Fibroblast of pulmonary artery (primary cell): ENCODE measurements at places on chromosomes 4 and X.
A peak's percentile ranks its signal among the peaks of the same experiment; 100 is the strongest.

DNA sequence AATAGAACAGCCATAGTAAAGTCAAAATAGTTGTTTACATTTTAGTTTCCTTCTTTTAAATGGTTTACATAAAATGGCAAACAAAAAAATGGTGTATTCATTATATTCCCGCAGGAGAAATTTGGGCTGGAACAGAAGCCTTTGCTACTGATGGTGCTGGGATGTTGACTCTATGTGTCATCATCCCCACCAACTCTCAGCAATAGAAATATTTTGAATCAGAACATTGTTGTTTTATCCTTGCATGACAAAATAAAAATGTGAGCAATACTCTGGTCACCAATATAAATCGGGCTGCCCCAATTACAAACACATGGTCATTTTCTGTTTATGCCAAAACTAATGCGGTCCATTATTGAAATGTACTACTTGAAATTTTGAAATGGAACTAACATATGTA is 1131.6 kb upstream of the PCDH7 start:
- no peak for DNase-seq

DNA sequence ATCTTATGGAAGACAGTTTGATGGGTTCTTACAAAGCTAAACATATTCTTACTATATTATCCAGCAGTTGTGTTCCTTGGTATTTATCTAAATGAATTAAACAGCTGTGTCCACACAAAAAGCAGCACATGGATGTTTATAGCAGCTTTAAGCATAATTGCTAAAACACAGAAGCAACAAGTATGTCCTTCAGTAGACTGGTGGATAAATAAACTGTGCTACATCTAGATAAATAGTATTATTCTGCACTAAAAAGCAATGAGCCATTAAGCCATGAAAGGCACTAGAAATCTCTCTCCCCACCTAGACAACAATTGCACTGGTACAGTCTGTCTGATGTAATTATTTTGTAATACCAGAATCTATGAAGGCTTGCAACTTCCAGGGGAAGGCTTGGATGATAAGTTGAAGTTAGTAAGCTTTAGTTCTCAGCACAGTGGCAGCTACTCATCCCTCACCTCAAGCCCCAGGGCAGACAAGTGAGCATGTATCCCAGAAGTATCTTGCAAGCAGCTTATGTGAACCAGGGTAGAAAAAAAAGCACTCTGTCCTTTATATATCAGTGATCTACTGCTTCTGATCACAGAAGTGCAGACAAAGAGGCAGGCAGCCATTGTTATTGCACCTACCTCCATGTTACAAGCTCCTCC is 36.9 kb downstream of the WDR17 start:
- DNase-seq = no peak

GRCh38 chrX:10121787-10122186 is 35.0 kb upstream of the CLCN4 start:
- no peak for DNase-seq

- peak; percentile 60 for DNase-seq
These were observed 12.7 kb downstream of the GUCY1A1 start for GRCh38 chr4:155679343-155679742.

GRCh38 chr4:74838746-74839370 is 44.5 kb upstream of the BTC start:
- peak; percentile 85 for DNase-seq

- DNase-seq = no peak
These were observed 85.3 kb downstream of the RTL5 start for GRCh38 chrX:72046447-72046846.

GRCh38 chr4:44487341-44487740 is 38.7 kb upstream of the KCTD8 start:
- peak; percentile 25 for DNase-seq

DNA sequence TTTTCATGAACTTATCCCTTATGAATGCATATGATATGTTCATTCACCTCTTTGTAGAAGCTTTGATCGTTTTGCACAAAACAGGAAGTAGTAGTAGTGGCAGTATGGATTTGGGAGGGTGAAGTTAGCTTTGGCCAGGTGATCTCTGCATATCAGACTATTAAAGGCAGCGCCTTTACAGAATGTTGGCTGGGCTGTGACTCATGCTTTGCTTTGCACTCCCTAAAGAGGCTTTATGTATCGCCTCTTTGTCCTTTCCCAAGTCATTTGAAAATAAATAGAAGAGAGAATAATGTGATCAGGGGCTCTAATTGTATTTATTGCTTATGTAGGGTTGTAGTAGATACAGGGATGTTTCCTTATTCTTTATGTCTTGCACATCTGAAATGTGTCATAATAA is 50.4 kb downstream of the SHROOM3 start:
- peak; percentile 4 for DNase-seq

GRCh38 chr4:97359826-97360225 is 783.5 kb downstream of the STPG2 start:
- DNase-seq = no peak

GRCh38 chr4:130479020-130479419 is 1383.1 kb downstream of the C4orf33 start:
- DNase-seq = peak; percentile 37

- DNase-seq = peak; percentile 88
These were observed 10.0 kb upstream of the AFF1 start for GRCh38 chr4:86924811-86925210.
